Common myeloid progenitor, CD34-positive (primary cell): ENCODE measurements at places on chromosomes 6 and 20.

DNA sequence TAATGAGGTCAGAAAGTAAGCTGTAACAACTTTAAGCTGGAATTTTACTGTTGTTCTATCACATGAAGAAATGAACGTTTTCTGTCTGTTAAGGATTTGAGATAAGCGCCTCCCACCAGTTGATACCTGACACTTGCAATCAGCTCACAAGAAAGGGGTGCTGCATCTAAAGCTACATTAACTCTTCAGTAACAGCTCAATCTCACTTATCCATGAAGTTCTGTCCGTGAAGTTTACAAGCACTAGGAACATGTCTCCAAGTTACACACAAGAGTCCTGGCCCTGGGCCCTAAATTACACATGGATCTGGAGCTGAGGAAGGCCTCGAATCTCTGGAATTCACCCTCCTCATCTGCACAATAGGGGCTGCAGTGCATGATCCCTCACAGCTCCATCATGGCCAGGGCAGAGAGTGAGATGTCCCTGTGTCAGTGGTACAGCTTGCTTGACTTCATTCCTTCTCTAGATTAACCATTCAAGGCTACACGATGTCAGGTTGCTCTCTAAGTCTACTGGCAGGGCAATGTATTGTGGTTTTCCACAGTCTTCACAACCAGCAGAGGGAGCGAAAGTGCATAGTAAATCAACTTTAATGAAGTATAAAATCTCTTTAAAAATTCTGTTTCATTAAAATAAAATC is 182.4 kb upstream of the MCHR2 start:
- DNase-seq, result peak; percentile 9

- DNase-seq, result no peak
Observed at GRCh38 chr6:47478233-47479139, 897 bp downstream of the CD2AP start.

- no peak for DNase-seq
Observed at GRCh38 chr6:14530385-14530784, 412.8 kb downstream of the CD83 start.

GRCh38 chr20:58903614-58904013 is 51.1 kb downstream of the GNAS start:
- DNase-seq, result no peak

DNA sequence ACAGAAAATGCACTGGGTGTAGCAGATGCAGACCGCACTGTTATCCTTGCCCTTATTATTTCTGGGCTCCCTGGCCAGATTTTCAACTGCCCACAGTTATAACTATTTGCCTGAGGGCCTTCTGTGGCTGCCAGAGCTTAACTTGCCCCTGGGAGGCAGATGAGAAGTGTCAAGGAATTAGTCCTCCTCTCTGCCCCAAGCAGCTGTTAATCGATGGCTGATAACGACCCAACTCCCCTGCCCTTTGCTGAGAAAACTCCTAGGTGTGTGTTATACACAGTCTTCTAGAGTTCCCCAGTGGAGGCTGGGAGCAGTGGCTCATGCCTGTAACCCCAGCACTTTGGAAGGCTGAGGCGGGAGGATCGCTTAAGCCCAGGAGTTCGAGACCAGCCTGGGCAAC is 44.4 kb upstream of the SHLD1 start:
- DNase-seq, result no peak

DNA sequence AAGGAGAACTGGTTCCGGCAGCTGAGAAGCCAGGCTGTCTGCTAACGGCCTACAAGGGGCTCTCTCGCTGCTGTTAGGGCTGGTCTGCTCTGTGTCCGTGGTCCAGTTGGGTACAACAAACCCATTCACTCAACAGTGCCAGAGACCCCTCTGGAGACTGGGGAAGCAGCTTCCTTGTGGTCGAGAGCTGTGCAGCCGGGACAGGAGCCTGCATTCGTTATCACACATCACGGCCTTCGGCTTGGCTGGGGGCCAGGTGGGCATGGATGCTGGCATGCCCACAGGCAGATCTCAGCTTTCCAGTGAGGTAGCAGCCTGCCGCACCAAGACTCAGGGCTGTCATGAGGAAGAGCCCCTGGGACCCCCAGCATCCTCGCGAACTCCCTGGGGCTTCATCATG is 124.7 kb downstream of the PREX1 start:
- no peak for DNase-seq

DNA sequence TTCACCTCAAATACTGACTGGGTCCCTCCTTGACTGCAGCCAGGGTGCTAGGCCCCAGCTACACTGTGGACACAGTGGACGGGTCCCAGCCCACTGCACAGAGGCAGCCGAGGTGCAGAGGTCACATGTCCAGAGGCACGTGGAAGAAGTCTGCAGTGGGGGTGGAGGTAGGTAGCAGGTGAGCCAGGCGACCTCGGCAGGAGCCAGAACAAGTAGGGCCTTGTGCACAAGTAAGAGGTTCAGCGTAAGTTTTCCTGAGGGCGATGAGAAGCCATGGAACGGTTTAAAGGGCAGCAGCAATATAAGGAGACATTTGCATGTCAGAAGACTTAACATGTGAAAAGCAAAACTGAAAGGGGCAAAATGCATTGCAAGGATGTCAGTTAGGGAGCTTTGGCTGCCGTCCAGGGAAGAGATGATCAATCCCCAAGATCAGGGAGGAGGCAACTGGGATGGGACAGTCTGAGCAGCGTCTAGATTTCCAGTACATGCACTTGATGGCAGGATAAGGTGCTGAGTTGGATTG is 49.7 kb upstream of the SNX9 start:
- DNase-seq, result no peak

GRCh38 chr6:104506429-104506828 is 353.3 kb downstream of the HACE1 start:
- no peak for DNase-seq

DNA sequence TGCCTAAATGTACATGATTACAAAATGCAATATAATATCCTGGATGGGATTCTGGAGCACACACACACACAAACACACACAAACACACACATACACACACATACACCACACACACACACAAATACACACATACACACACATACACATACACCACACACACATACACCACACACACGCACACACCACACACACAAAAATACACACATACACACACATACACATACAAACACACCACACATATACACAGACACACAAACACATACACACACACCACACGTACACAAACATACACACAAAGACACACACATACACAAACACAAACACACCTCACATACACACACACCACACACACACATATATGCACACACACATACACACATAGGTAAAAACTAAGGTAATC is 134.6 kb upstream of the SYNDIG1 start:
- no peak for DNase-seq

DNA sequence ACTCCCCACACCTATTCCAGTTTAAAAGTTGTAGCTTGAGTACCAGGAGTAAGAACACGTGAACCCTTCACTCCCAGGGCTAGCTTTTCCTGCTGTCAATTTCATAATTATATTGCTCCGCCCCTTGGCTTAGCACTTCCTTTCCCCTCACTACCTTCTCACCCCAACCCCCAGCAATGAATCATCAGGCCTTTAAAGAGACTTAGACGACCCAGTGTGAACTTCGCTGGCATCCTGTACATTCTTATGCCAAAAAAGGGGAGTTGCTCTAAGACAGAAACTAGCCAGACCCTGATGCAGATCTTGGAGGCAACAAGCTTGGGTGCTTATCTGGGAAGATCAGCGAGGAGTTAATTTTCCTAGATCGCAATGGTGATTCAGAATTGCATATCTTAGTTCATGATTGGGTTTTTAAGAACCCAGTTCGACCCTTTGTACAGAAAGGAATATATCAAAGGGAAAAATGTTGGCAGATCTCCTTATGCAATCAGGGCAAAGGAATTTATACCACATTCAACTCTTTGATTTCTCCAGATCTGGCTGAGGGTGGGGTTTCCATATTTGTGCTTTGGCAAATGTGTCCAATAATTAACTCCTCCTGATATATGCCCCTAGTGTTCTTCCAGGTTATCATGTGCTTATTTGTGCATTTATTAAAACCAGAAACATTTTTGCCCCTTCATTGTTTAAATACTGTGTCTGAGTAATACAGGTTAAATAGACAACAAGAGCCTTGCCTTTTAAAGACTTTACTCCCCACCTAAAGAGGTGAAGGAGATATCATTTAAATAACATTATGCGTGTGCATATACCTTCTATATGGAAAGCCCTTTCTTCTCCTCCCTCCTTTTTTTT is 8.1 kb upstream of the ATXN1 start:
- DNase-seq, result peak; percentile 96

DNA sequence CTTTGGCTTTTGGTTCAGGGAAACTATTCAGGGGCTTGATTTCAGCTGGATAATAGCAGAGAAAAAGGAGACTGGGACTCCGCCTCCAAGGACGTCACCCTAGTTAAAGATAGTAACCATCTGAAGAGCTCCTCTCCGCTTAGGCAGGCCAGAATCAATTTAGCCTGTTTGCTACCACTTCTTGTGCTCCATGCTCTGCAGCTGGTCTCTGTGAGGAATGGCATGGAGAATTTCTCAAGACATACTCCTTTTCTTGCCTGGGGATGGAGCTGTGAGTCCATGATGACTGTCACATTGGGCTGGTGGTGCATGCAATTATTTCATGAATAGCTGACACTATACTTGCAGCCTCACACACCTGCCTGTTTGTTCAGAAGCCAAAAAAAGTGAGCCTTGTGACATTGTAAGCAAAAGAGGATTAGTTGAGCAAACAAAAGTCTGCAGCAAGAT is 61.4 kb downstream of the TXLNB start:
- peak; percentile 46 for DNase-seq

DNA sequence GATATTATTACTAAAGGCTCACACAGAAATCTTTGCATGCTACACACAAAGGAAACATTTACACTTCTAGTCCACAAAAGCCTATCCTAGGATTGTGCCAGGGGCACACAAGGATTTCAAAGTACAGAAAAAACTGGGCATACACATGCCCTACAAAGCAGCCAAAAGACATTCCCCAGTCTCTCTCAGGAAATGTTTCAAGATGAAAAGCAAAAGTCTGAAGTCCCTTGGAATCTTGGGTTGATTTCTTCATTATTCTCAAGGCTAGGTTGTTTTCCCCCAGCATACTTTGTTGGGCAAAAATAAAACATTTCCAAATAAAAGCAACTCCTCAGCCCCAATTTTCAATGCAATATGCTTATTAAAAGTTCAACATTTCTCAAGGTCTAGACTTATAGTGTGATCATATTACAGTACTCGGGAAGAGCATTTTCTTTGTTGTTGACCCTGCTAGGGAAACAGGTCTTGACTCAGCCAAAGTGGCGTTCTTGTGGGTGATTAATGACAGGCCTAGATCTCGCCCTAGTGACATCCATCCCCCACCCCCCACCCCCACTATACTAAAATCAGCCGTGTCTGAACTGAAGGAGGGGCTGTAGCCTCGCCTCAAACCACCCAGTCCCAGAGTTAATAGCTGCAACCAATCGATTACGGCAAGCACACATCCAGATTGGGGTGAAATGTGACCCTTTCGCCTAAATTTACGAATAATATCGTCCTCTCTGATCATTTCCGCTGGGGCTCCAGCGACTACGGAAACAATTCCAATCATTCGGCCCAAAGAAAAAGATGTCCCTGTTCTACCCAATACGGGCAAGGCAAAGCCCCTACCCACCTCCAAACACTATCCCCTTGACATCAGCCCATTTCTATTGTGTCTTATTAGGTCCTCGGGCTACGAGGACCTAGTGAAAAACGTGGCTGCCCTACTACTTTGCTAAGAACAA is 1.4 kb downstream of the AKIRIN2 start:
- DNase-seq, result peak; percentile 73

GRCh38 chr6:163344411-163344810 is 70.1 kb upstream of the QKI start:
- no peak for DNase-seq

GRCh38 chr6:161139766-161140553 is 133.9 kb downstream of the AGPAT4 start:
- no peak for DNase-seq

DNA sequence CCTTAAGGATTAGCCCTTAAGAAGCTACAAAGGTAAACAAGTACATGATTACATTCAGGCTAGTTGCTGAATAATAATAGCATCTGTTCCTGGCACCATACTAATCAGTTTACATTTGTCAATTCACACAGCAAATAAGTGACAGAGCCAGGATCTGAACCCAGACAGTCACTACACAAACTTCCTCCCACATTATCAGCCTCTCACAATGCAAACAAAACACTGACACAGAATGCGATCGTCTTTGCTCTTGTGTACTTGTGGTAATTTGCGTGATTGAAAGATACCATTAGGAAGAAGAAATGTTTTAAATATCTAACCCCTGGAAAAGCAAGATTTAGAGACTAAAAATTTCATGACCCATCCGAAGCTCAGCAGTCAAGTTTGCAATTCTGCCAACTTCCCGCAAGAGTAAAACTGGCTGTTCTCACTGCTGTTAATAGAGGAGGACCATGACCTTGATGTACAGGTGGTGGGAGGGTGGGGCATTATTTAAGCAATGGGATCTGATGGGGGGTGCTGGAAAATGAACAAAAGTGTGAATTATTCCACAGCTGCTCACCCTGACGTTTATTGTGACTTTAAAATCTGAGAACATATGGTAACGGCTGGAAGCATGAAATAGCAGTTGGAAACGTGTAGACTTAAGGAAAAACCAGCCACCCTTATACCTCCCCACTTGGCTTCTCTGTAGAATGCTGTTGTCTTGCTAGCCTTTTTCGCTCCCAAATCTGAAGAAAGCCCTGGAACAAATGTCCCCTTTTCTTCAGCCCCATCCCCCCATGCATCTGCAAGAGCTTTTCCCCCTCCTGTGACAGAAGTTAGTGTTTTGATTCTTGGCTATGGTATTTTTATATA is 95.3 kb upstream of the ARMC2 start:
- DNase-seq, result no peak
